ENCODE measurements at places on chromosomes 12 and 14. TPM values are rescaled to one million over a fixed set of nuclear protein-coding genes. Genes with fewer than 3 reads are reported as not detected.

Gene SYT1
- 22.9 TPM for total RNA-seq

Gene TSPAN9
- 76.8 TPM for total RNA-seq

Gene AICDA
- 0.08 TPM for total RNA-seq

Gene NUP107
- 32.9 TPM for total RNA-seq

Gene KRT73
- total RNA-seq, result not detected

Gene IAPP
- not detected for total RNA-seq

Gene A2ML1
- not detected for total RNA-seq

Gene ABHD12B
- not detected for total RNA-seq

All from smooth muscle cell of the coronary artery (primary cell).